ENCODE measurements at places on chromosomes 2 and 18.

GRCh38 chr18:58272779-58273435 is 228.9 kb downstream of the NEDD4L start:
- no peak for DNase-seq

DNA sequence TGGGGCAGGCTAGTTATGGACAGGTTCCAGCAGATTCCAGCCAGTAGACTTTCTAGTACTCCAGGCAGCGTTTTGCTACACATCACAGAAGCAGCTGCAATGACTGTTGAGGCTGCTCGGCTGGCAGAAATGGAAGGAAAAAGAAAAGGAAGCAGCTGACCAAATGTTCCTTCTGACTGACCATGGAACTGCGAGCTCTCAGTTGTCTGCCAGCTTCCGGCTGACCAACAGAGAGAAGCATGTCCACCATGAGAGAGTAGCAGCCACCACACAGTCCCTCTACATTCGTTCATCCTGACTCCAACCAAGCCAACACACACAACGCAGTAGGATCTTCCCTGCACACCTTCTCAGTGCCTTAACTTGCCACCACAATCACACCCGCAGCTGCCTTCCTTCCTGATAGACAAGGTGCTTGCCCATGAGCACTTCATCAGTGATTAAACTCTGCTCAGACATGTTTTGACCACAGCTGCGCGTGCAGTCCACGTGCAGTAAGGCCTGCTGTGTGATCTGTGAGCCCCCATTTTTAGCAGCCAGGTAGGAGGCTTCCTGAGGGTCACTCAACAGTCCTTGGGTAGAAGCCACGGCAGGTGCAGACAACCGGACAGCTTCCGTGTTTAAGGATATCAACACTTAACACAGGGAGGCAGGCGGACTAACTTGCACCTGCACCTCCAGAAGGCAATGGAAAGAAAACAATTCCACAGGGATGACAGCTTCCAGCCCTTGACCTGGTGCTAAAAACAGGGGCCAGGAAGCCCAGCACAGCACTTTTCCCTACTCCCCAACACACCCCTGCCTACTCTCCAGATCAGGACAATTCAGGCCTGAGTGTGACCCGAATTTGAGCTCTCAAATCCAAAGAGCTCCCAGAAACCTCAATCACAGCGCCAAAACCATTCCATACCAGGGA is 996 bp downstream of the TGFBRAP1 start:
- peak; percentile 69 for DNase-seq

- DNase-seq: peak; percentile 68
Measured at GRCh38 chr18:9417073-9417851, 58.1 kb upstream of the RALBP1 start.

- DNase-seq: no peak
Measured at GRCh38 chr2:10948606-10949230, 37.0 kb downstream of the KCNF1 start.

DNA sequence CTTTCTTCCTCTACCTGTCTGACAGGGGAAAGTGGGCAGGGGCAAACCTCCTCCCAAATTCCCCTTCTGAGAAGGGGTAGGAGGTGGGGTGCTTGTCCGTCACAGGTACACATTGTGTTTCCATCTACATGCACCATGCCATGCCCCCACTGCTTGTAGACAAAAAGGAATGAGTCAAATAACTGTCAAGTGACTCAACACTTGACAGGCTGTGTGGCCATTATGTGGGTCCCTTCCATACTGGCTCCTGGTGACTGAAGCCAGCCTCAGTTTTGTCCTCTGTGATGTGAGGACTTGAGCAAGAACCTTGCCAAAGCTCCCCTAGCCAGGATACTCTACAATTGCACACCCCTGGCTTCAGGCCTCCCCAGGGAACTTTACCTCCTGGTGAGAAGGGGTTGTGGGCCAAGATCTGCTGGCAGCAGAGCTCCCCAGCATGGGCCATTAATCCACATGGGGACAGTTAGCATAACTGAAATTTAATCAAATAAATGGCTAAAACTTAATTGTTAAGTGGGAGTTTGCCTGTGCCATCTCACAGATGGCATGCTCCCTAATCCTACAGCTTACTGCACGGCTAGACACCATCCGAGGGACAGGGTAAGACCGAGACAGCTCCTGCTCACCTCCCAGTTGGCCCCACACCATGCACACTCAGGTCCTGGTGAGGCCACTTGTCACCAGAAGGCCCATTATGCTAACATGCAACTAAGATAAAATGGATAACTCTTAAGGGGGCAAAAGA is 140.2 kb downstream of the BCL11A start:
- no peak for DNase-seq

DNA sequence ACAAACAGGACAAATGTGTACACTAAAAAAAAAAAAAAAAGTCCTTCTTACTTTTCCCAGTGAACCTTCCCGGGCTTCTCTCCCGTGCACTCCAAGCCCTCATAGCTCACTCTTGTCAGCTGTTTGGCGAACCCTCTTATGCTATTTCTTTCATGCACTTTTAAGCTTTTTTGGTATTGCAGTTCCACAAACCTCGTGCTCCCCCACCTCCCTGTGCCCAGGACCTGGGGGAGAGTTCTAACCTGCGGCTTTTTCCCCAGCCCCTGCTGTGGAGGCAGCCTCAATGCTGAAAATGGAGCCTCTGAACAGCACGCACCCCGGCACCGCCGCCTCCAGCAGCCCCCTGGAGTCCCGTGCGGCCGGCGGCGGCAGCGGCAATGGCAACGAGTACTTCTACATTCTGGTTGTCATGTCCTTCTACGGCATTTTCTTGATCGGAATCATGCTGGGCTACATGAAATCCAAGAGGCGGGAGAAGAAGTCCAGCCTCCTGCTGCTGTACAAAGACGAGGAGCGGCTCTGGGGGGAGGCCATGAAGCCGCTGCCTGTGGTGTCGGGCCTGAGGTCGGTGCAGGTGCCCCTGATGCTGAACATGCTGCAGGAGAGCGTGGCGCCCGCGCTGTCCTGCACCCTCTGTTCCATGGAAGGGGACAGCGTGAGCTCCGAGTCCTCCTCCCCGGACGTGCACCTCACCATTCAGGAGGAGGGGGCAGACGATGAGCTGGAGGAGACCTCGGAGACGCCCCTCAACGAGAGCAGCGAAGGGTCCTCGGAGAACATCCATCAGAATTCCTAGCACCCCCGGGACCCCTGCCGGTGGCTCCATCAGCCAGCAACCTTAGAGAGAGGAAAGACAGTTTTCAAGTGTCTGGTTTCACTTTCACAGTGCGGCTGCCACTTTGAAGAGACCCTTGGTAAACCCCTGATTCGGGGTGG is 826 bp downstream of the KCNE4 start:
- no peak for DNase-seq

DNA sequence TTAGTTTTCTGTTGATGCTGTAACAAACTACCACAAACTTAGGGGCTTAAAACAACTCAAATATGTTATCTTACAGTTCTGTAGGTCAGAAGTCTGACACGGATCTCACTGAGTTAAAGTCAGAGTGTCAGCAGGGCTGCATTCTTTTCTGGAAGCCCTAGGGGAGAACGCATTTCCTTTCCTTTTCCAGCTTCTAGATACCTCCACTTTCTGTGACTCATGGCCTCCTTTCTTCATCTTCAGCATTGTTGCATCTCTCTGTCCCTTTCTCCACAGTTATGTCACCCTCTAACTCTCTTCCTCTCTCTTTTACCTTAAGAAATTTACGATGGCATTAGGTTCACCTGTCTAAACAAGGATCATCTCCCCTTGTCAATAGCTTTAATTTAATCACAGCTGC is 13.3 kb upstream of the PPP4R1 start:
- peak; percentile 32 for DNase-seq

GRCh38 chr2:30403592-30404312 is 43.3 kb upstream of the LCLAT1 start:
- no peak for DNase-seq

DNA sequence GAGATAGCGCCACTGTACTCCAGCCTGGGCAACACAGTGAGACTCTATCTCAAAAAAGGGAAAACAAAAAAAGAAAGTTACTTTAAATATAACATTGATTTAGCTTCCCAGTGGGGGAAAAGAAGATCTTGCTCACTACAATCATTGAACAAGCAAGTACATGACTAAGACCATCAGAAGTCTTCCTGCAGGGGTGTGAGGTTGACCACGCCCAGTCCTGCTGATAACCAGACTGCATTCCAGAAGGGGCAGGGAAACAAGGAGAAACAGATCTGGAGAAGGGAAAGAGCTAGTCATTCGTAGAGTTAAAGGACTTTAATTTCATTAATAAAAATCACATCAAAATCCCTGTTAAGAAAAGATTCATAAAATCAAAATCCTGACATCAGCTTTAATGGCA is 77.5 kb downstream of the EPHA4 start:
- DNase-seq: no peak

GRCh38 chr2:196478588-196478987 is 160.9 kb upstream of the CCDC150 start:
- DNase-seq: no peak

GRCh38 chr2:152815634-152816257 is 97.3 kb downstream of the ARL6IP6 start:
- no peak for DNase-seq

GRCh38 chr18:56248610-56249235 is 389.7 kb downstream of the TXNL1 start:
- no peak for DNase-seq

Data from NCI-H146 (cell line).